ENCODE measurements at places on chromosomes 6 and 20. TPM values are rescaled to one million over a fixed set of nuclear protein-coding genes. Genes with fewer than 3 reads are reported as not detected.

The DOK5 gene
- total RNA-seq, result 0.82 TPM

The PNLDC1 gene
- 0.11 TPM for total RNA-seq

The SLCO4A1 gene
- 0.43 TPM for total RNA-seq

The ADGRG6 gene
- total RNA-seq, result 89.2 TPM

The SLC4A11 gene
- 3.9 TPM for total RNA-seq
